ENCODE measurements at places on chromosomes 3 and 15. TPM values are rescaled to one million over a fixed set of nuclear protein-coding genes. Genes with fewer than 3 reads are reported as not detected.

DNA sequence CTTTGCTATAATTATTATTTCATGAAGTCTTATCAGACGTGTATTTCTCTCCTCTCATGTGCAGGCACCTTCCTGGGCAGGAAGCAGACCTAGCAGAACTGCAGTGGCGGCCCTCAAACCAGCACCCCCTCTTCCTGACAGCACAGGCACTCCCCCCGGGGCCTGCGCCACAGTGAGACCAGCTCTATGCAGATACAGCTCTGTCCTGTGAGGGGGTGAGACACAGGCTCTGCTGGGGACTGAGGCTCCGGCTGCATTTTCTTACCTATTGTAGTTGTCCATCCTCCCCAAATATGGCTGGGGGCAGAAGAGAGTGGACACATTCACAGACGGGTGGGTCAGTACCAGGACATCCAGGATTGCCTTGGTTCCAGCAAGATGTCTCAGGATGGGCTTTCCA lies 5.0 kb downstream of the CISH start:
- DNase-seq: no peak

GRCh38 chr3:178304758-178305467 lies 231.3 kb upstream of the KCNMB2 start:
- DNase-seq: peak; percentile 39

The SNURF gene
- 32.7 TPM for polyA plus RNA-seq

The BFSP2 gene
- not detected for polyA plus RNA-seq

GRCh38 chr3:99714146-99714545 lies 75.8 kb downstream of the COL8A1 start:
- DNase-seq: peak; percentile 74

The DCLK3 gene
- 2.7 TPM for polyA plus RNA-seq

DNA sequence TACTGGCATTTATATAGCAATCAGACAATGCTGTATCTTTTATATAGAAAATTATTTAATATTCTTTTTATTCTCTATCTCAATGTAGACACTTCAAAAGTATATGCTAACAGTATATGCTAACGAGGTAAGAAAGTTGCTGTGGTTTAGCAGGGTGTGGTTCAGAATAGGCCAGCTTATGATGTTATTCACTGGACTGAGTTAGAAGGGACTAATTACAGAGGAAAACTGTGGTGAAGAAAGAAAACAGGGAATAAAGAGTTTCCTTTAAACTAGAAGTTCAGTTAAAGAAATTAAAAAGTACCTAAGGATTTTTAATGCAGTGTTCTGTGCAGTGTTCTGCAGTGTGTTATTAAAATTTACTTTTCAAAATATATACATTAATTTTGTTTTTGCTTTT lies 59.4 kb downstream of the MYO9A start:
- DNase-seq: no peak

GRCh38 chr15:63586790-63587189 lies 10.4 kb upstream of the FBXL22 start:
- no peak for DNase-seq

- no peak for DNase-seq
Observed at GRCh38 chr3:94372026-94372425, 309.2 kb downstream of the NSUN3 start.

The HDGFL3 gene
- 48.7 TPM for polyA plus RNA-seq

The PRSS50 gene
- 0.15 TPM for polyA plus RNA-seq

DNA sequence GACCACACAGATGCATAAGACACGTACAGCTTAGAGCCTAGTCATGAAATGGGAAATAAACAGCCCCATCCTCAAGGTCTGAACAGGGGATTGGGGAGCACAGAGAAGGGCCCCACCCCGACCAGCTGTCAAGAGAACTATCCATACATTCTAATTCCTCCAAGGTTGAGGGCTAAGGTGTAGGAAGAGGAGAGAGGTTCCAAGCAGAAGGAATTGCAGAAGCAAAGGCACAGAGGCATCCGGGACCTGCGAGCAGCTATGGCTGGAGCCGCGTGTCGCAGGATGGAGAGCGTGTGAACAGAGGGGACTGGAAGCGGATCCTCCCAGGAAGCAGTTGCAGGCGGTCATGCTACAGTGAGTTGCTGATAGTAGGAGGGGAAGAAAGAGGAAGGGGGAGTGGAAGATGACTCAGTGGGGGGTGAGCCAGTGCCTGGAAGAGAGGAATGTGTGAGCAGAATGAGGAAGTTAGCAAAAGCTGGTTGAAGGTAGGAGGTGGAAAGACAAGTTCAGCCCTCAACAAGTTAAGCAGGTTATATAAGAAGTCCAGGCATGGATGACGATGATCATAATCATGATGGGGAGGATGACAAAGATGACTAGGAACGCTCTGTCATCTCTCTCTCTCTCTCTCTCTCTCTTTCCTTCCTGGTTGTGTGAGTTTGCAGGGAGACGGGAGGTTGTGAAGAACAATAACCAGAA lies 89.7 kb downstream of the LIPC start:
- peak; percentile 77 for DNase-seq

The OSTN gene
- polyA plus RNA-seq: 1.7 TPM

The SEC61A1 gene
- 125 TPM for polyA plus RNA-seq

DNA sequence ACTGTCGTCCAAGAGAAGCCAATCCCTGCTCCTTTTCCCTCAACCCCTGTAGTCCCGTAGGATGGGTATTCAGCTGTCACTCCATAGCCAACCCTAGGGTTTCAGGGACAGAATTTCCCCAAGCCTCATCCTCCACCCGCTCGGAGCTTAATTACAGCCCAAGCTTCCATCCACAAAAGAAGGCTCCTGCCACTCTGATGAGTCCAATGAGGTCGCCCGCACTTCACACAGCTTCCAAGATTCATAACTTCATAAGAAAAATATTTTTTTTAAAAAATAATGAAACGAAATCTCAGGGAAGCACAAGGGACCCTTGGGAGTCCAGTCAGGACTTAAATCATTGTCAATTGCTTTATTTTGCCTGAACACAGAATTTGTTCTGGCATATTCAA lies 75.6 kb downstream of the SLC12A8 start:
- DNase-seq: no peak

GRCh38 chr3:179324270-179324754 lies 1.5 kb downstream of the ZNF639 start:
- DNase-seq: peak; percentile 16

DNA sequence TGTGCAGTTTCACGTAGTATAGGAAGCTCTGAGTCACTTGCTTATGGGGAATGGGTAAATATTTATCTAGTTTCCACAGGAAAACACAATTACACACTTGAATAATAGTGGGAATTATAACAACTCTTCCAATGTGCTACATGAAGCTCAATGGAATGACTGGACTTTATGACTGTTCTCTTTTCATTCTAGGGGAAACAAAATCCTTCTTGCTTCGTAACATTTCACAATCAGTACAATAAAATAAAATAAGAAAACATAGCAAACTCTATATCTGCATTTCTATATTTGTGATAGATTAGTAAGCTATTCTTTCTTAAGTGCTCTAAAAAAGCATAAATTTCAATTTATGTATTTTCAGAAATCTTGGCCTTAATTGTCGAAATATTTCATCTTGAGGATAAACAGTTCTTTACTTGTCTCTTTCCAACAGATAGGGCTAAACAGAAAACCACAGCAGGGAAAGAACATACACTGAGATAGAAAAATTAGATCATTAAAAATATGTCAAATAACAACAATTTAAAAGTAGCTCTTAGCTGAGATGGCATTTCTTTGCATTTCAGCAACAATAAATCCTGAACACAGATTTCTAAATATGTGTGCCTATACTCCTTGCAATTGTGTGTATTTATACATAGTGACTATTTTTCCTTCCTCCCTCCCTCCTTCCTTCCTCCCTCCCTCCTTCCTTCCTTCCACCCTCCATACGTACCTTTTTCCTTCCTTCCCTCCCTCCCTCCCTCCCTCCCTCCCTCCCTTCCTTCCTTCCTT lies 395.5 kb upstream of the KCNMB2 start:
- DNase-seq: no peak

DNA sequence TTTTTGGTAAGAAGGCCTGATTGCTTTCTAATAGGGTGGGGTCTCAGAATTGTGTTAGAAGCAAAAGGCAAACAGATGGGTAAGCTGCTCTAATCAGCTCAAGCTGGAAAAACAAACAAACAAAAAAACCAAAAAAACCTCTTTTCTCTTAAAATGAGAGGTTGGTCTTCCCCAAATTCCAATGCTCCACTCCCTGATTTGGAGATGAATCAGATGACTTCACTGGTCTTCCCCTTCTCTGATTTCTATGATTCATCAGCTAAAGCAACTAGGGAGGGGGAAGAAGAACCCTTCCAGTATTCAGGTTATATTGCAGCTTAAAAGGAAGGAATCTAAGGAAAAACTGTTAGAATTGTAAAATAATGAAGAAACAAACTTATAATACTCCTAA lies 9.6 kb upstream of the ANXA2 start:
- DNase-seq: peak; percentile 79

The SV2B gene
- 4.7 TPM for polyA plus RNA-seq

DNA sequence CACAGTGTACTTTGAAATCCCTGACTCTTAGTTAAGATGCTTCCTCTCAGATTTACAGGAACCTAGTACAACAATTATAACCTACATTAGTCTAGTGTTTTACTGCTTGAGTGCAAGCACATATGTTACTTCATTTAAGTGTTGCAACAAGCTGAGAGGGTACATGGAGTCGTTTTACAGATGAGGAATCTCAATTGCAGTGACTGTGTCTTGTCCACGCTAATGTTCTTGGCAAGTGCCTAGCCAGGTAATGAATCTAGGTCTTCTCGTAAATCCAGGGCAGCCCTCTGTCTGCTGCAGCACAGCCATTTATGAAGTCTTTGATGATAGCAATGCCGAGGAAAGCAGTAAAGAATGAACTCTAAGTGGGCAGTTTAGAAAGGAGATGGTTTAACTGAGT lies 384.4 kb upstream of the ARPP21 start:
- no peak for DNase-seq

DNA sequence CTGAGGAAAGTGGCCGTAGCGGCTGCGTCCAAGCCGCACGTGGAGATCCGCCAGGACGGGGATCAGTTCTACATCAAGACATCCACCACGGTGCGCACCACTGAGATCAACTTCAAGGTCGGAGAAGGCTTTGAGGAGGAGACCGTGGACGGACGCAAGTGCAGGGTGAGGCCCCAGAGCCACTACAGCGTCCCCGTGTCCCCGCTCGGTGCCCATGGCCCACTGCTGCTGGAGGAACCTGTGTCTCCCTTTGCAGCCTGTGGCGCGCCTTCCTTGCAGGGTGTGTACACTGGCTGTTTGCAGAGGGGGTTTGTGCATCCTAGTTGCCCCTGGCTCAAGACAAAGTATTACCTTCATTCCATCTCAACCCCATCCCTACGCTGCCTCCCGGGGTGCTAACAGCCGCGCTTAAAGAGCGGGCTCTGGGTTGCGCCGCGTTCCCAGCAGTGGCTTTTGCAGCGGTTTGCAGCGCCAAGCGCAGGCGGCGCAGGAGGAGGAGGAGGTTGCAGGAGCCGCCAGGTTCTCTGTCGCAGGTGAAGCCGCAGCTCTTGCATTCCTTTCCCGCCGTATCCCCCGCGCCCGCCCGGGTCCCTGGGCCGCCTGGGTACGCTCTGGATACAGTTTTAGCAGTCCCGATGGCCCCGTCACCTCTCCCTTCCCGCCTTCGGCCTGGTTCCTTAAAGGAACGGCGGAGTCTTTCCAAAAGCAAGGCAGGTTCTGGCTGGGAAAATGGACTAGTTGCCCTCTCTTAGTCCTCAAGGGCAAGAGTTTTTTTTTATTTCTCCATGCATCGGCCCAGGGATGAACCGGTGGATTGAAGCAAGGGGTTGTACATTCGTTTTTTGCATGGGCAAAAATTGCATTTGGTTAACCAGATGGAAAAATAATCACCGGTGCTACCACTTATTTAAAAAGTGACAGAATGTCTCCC lies 1.2 kb downstream of the CRABP1 start:
- no peak for DNase-seq

- DNase-seq: no peak
Observed at GRCh38 chr3:39592311-39593050, 125.0 kb downstream of the MOBP start.

DNA sequence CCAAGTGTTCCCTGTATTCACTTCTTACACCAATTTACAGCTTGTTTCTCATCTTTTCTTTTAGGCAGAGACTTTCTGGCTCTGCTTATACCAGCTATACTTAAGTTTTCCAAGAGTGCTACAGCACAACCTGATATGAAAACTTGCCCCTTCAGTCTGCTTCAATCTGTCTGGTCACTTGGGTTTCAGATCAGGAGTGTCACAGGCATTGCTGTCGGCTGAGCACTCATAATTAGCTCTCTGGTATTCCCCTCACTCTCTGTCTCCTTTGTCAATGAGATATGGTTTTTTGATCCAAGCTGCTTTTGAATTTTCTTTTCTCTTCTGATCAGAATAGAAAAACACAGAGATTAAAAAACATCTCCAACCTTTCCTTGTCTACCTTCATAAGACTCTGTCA lies 194.9 kb upstream of the UMPS start:
- no peak for DNase-seq

DNA sequence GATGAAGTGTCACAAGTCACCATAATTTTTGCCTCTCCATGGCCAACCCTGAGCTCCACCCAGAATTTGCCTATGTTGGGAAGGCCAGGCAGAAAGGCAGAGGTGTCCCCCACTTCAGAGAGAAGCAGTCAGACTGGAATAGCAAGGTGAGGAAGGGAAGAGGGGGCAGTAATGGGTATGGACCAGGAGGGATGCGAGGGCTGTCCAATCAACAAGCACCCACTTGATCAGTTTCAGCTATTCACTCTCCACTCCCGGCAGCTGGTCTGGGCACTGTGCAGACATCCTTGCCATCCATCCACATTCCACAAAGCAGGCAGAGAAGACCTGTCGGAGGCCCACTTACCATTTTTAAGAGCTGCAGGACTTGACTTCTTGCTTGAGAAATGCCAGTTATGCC lies 43.5 kb upstream of the CTNNB1 start:
- DNase-seq: no peak

The DPPA4 gene
- polyA plus RNA-seq: 1.4 TPM

- DNase-seq: no peak
Observed at GRCh38 chr3:17508180-17508752, 234.2 kb downstream of the TBC1D5 start.

The TRAT1 gene
- not detected for polyA plus RNA-seq
